ENCODE measurements at places on chromosomes 5 and 9.
A peak's percentile ranks its signal among the peaks of the same experiment; 100 is the strongest.

GRCh38 chr5:114447084-114447773 is 85.4 kb downstream of the KCNN2 start:
- no peak for DNase-seq

DNA sequence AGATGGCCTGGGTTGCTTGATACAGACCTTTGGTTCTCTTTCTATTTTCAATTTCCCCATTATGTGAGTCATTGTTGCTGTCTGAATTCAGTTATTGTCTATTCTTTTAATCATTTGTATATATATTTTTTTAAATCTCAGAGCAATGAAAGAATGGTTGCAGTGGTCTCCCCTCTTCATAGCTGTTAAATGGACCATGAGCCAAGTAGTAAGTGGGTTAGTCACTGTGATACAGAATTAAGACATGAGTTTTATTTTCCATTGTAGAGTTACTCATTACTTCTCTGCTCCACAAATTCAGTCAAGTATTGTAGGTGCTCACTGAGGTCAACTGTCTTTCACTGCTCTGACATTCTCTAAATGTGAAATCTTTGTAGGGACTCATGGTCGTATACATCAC is 174.6 kb upstream of the GRAMD2B start:
- no peak for DNase-seq

GRCh38 chr9:75866273-75866871 is 24.1 kb upstream of the PCSK5 start:
- peak; percentile 52 for DNase-seq

GRCh38 chr5:176675676-176676360 is 28.5 kb downstream of the TSPAN17 start:
- no peak for DNase-seq

- DNase-seq, result no peak
Measured at GRCh38 chr9:121823451-121824169, 172.2 kb downstream of the DAB2IP start.

DNA sequence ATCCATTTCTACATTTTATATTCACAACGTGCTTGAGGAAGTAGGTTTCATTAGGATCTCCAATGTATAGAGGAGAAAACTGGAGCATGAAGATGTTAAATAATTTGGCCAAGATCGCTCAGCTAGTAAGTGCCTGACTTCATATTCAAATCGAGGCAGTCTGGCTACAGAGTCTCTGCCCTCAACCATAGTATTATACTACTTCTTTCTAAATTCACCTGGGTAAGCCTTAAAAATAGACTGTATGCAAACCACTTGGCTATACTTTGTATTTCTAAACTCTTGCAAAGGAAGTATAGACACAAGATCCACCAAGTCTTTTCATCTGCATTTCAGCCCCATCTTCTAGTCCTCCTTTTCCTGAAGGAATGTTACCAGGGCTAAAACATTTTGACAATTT is 232.0 kb downstream of the PLK2 start:
- DNase-seq, result no peak

Data from stimulated activated CD4-positive, alpha-beta T cell treated with anti-CD3 and anti-CD28 coated beads, Interleukin-15, amount 100 ng/mL, for 24 hours (primary cell).